Umbilical cord (tissue), 2 donors: ENCODE measurements at places on chromosomes 3 and 15.
A peak's percentile ranks its signal among the peaks of the same experiment; 100 is the strongest.

- DNase-seq, result no peak
Measured at GRCh38 chr3:25171118-25171807, 256.8 kb upstream of the RARB start.

- peak; percentile 58 for DNase-seq
Measured at GRCh38 chr3:74267588-74268184, 346.8 kb downstream of the CNTN3 start.

DNA sequence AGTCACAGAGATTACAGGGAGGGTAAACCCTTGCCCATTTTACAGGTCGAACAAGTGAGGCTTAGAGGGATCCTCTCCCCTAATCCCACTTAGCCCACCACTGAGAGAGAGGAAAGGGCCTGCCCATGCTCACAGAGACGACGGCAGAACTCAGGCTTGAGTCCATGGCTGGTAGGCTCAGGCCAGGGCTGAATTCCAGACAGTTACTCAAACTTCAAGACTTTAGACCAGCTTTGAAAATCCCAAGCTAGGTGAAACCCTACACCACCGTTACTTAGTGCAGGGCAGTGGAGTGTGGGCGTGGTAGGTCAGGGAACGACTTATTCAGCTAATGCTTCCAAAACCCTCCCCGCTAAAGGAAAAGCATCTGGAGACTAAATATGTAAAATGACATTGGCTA lies 16.4 kb downstream of the GRIP2 start:
- DNase-seq, result peak; percentile 16

DNA sequence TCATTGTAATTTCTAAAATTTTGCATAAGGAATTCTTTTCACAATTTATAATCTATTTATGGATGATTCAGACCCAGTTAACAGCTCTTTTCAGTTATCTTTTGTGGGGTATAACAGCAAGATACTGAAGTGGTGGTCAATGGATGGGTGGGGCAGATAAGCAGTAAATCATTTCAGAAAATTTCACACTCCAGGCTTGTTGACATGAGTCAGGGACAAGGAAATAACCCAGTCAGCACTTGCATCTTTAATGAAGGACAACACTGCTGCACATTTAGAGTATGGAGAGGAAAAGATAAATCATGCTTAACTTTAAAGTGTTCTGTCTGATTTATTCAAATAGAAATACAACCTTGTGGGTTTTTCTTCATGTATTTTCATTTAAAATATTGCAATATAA lies 181.6 kb downstream of the ROBO1 start:
- DNase-seq, result no peak

- DNase-seq, result no peak
Measured at GRCh38 chr3:72301779-72302178, 516.8 kb upstream of the PROK2 start.

- DNase-seq, result no peak
Measured at GRCh38 chr3:5011555-5012256, 32.5 kb downstream of the BHLHE40 start.

GRCh38 chr15:45734260-45734711 lies 99.5 kb downstream of the SQOR start:
- DNase-seq, result peak; percentile 10

DNA sequence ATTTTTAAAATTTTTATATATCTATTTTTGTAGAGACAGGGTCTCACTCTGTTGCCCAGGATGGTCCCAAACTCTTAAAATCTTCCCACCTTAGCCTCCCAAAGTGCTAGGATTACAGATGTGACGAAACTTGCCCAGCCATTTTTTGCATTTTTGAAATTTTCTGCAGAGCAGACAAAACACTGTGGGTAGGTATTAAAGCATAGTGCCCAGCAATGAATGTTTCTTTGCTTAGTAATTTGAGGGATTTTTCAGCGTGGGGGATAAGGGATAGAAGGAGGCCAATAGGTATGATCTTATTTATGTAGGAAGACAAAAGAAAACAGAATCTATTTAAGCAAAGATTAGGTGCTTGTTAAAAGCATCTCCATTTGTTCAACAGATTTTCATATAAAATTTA lies 446.8 kb upstream of the DPH6 start:
- no peak for DNase-seq

- no peak for DNase-seq
Measured at GRCh38 chr3:46091046-46091445, 63.8 kb upstream of the XCR1 start.

DNA sequence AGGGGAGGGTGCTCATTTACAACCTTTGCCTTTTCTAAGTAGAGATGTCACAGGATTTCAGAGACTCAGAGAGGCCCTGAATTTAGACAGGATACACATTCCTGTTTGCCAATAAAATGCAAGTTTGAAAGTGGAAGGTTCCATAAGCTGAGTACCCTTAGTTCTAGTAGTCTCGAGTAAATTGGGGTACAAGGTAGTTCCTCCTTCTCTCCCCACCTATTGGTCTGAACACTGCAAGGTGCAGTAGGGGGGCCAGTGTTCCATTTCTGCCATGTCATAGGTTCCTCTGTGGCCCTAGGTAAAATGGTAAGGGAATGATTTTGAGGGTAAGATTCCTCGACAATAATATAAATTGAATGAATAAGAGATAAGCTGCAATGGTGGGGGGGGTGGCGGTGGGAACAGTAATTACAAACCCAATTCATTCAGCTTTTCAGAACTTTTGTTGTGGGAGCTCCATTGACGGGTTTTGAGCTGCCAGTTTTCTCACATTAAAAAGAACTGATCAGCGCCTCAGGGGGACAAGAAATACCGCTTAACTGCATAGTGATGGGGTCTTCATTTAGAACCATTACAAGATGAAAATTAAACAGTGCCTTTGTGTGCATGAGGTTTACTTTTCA lies 5.9 kb downstream of the SOX2 start:
- DNase-seq, result no peak

GRCh38 chr3:48475188-48475587 lies 28.7 kb downstream of the ATRIP start:
- no peak for DNase-seq

GRCh38 chr3:82587174-82587573 lies 825.7 kb upstream of the GBE1 start:
- no peak for DNase-seq

GRCh38 chr15:48177766-48178647 lies at the start of gene MYEF2:
TSS of gene MYEF2 (minus strand) at chr15:48178295. CDS start at chr15:48178237, 58 bp downstream.
- peak; percentile 54 for DNase-seq

GRCh38 chr3:133842158-133842557 lies 36.5 kb downstream of the SRPRB start:
- no peak for DNase-seq

DNA sequence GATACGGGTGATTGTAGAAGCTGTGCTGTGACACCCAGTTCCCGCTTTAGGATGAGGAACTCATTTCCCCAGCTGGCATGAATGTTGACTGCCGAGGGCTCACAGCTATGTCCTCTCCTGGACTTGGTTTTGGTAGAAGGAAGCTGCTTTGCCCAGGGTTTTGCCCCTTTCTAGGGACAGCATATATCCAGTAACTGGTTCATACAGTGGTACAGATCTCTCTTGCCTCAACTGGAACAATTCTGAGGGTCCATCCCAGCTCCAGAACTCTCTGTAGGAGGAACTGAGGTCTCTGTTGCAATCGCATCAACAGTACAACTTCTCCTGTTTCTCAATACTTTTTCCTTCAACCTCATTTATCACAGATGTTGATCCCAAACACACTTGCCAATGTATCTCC lies 54.5 kb upstream of the FNDC3B start:
- no peak for DNase-seq

DNA sequence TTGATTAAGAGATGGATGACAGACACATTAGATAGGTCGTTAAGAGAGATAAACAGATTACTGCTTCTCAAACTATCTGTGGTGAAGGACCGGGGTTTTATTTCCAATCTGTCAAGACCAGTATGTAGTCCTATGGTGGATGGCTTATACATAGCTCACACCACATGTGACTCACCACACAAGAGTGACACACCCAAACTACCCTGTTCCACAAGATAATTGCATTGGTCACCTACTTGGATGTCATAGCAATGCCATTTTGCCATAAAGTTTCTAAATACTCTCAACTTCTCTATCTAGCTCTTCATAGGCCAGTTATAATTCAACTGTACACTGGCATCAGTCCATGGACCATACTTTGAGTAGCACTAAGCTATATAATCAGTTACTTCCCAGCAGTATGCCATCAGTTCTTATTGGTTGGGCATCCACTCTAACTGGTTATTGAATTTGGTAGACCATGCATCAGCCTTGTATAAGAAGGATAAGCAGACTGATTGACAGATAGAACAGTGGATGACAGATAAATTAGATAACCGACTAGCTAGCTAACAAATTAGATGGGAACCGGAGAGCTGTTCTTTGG lies 11.6 kb downstream of the WWTR1 start:
- no peak for DNase-seq

DNA sequence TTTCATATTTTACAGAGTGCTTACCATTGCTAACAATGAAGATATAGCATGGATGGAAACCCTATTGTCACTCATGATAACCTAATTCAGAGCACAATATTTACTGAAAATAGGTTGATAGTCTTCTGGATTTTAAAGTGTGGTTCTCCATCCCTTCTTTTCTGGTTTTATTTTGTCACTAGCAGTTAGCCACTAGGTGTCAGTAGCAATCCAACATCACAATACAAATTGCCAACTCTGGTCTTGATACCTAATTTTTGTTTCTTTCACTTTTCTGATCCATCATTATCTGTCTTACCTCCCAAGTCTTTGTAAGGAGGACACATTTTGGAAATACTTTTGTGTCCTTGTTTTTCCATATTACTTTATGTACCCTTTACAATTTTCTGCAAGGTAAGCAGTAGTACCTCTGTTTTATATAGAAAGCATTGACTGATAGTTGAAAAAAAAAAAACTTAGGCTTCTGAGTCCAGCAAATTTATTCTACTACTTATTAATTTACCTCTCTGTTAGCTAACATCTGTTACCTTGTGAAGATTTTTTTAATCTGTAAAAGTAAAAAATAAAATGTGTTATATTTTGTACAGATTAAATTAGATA lies 28.3 kb upstream of the CRYBG3 start:
- peak; percentile 59 for DNase-seq

DNA sequence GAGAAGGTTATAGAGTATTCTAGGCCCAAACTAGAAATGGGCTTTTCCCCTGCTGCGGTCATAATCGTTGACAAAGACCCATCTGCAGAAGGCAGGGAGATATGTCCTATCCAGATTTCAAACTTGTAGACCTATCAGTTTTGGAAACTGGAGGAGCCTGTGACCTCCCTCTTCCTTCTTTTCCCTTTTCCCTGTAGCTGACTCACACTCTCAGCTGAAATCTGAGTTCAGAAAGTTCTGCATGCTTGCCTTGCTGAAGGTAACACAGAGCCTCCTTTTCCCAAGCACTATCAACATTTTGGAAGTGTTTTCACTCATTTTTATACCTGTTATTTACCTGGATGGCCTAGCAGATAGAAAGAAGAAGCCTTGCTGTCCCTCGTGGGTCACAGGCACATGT lies 59.1 kb upstream of the PSMD6 start:
- no peak for DNase-seq

DNA sequence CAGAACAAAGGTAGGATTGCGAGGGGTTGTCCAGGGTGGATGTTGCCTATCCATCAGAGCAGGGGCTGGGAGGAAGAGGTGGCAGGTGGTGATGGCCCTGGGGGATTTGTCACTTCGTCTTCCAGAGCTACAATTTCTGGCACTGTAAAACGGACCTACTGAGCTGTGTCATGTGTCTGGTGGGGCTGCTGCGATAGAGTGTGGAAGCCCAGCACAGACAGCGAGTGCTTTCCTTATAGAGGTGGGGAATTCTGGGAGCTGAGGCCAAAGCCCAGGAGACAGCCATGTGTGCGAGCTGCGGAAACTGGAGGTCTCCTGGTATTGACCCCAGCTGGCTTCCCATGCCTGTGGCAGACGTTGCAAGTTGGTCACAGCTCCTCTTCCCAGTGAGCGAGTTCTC lies 61.2 kb upstream of the SEC22A start:
- no peak for DNase-seq

GRCh38 chr3:149654188-149654601 lies 3.6 kb downstream of the WWTR1 start:
- peak; percentile 23 for DNase-seq

DNA sequence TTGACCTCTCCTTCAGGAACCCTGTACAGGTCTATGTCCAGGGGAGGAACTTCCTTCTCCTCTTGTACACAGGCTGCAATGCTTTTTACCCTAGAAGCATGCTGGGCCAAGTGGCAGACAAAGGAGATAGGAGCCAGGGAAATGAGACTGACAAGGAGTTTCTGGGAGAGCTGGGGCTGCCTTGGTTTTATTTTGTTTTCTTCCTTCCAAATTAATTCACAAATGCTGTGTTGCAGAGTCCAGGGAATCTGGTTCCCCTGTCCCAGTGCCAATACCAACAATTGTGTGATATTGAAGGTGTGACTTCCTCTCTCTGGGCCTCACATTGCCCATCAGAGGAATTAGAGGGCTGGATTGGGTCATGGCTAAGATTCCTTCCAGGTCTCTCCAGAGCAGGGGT lies 224.8 kb upstream of the PPP2R3A start:
- DNase-seq, result no peak

GRCh38 chr3:71442652-71443042 lies 140.9 kb downstream of the FOXP1 start:
- DNase-seq, result no peak

DNA sequence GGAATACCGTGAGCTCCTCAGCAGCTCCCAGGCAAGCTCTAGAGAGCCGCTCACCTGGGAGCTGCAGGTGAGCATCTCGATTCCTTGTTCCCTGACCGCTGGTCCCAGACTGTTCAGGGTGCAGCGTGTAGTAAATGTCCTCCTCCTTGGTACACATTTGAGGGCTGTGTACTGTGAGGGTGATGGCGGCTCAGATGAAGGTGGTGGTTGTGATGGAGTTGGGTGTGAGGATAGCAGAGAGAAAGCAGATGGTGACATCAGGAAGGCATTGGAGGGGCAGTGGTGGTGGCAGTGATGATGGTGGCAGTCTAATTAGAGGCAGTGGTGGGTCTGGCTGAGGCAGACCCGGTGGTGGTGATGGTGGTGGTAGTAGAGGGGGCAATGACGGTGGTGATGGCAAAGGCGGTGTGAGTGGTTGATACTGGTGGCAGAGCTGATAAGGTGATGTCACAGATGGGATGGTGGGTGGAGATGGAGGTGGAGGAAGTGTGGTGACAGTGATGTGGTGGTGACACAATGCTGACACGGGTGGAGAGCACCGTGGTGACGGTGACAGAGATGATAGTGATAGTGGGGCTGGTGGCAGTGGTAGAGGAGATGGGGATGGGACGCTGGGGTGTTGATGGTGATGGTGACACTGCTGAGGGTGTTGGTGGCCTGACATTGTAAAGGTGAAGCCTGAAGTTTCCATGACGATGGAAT lies at the start of gene DNAJB8:
Gene DNAJB8 (minus strand): TSS at position 51 of the 702 bp plus-strand sequence. CDS start 3,645 bp downstream, outside the sequence.
- DNase-seq, result no peak

GRCh38 chr15:99478977-99479376 lies 86.8 kb upstream of the MEF2A start:
- DNase-seq, result no peak

GRCh38 chr15:68000754-68001153 lies 53.4 kb upstream of the PIAS1 start:
- DNase-seq, result no peak

GRCh38 chr3:37696661-37697060 lies 165.0 kb upstream of the CTDSPL start:
- DNase-seq, result no peak

- DNase-seq, result no peak
Measured at GRCh38 chr3:51904034-51904823, 1.1 kb upstream of the IQCF1 start.

GRCh38 chr15:78841376-78841706 lies 30.1 kb upstream of the ADAMTS7 start:
- no peak for DNase-seq
